Stimulated activated CD4-positive, alpha-beta T cell treated with anti-CD3 and anti-CD28 coated beads, Interleukin-15, amount 100 ng/mL, for 24 hours (primary cell): ENCODE measurements at places on chromosomes 5 and 9.

DNA sequence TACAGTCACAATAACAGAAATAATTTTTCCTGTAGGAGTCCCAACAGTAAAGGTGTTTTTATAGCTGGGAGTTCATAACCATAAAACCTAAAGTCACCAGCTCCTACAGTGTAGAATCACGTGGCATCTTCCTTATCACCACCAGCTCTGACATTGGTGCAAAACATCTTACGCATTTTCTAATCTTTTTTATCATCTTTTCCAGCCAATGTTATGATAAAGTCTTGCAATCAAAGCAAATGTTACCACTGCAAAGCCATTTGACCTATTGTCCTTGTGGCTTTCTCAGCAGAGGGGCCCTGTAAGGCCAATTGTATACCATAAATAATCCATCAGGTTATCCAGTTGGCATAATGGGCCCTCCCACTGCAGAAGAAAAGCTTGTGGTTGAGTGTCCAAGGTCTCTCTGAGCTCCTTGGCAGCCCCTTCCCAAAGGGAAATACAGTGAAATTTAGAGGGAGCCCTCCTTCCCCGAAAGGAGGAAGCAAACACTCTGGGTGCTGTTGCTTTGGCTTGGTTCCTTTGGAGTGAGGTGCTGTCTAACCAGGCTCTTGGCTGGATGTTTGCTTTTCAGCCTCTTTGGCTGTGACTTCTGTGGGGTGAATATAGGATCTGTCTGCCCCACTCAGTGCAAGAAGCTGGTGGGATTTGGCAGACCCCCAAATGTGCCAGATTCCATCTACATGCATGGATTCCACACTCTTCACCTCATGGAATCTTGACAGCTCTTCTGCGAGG is 29.3 kb upstream of the CPEB4 start:
- no peak for DNase-seq

GRCh38 chr5:124457101-124457500 is 289.3 kb downstream of the ZNF608 start:
- DNase-seq = no peak

GRCh38 chr9:133485531-133486260 is 6.8 kb upstream of the SLC2A6 start:
- DNase-seq = peak; percentile 25

DNA sequence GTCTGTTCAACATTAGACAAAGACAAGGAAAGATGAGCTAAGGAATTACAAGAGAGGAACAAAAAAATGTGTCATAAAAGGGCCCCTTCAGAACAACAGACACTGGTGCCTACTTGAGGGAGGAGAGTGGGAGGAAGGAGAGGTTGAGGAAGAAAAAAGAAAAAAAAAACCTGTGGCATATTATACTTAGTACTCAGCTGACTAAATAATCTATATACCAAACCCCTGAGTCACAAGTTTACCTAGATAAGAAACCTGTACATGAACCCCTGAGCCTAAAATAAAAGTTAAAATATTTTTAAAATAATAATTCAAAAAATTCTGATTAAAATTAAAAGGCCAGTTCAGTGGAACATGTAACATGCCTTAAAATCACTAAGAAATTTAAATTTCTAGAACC is 107.3 kb downstream of the MTREX start:
- DNase-seq = no peak
